CD14-positive monocyte (primary cell): ENCODE measurements at places on chromosomes 5 and 9. TPM values are rescaled to one million over a fixed set of nuclear protein-coding genes. Genes with fewer than 3 reads are reported as not detected.

- H3K4me1 ChIP-seq = peaks cover 44% of the 10 kb centered on the region
- no peak overlapping the region for H3K4me3 ChIP-seq
- H3K36me3 ChIP-seq = no peaks in the 10 kb centered on the region
- no peaks in the 10 kb centered on the region for H3K27me3 ChIP-seq
- no peak for DNase-seq
These were observed 150.4 kb downstream of the FSTL4 start for GRCh38 chr5:133461796-133462516.

DNA sequence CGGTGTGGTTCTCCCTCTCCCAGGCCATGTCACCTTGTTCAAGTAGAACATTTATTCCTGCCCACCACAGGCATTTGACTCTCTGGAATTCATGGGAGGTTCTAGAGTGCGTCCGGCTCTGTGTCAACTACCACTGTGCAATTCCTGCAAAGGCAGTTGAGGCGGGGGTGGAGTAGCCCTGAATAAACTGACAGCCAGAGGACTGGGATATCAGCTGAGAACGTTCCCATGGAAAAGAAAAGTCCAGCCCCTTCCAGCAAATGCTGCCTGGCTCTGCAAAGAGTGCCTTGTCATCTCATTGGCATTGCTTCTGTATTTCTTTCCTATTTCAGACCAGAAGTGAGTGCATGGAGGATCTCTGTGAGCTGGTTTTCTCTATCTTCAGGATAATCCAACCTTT lies 18.9 kb upstream of the MEGF9 start:
- no peak for DNase-seq
- no peak overlapping the region for H3K4me3 ChIP-seq
- H3K36me3 ChIP-seq = no peaks in the 10 kb centered on the region
- H3K4me1 ChIP-seq = peaks cover 100% of the 10 kb centered on the region

GRCh38 chr5:135705941-135706466 lies 127.2 kb upstream of the CXCL14 start:
- no peaks in the 10 kb centered on the region for H3K4me1 ChIP-seq
- no peak overlapping the region for H3K27ac ChIP-seq
- no peaks in the 10 kb centered on the region for H3K27me3 ChIP-seq
- no peaks in the 10 kb centered on the region for H3K36me3 ChIP-seq
- no peak overlapping the region for H3K4me3 ChIP-seq

DNA sequence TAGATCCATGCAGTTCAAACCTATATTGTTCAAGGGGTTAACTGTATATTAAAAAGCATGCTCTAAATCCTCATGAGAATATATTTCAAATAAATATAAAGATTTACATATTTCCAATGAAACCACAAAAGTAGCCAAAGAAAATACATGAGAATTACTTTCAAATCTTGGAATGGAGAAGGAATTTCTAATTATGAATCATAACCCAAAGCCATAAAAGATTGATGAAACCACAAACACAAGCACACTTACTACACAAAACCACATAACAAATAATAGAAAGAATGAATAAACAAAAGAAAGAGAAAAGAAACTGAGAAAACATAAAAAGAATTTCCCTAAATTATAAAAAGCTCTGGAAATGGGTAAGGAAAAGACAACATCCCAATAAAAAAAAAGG lies 16.0 kb downstream of the ERP44 start:
- H3K4me1 ChIP-seq = peaks cover 5% of the 10 kb centered on the region
- H3K27ac ChIP-seq = no peak overlapping the region
- no peak overlapping the region for H3K4me3 ChIP-seq
- H3K27me3 ChIP-seq = no peaks in the 10 kb centered on the region

- H3K36me3 ChIP-seq = no peaks in the 10 kb centered on the region
- no peaks in the 10 kb centered on the region for H3K27me3 ChIP-seq
- no peak overlapping the region for H3K27ac ChIP-seq
- H3K4me3 ChIP-seq = no peak overlapping the region
- no peaks in the 10 kb centered on the region for H3K4me1 ChIP-seq
These were observed 353.3 kb upstream of the CLINT1 start for GRCh38 chr5:158212237-158212636.

GRCh38 chr5:73201547-73202513 lies 28.8 kb downstream of the TMEM174 start:
- no peak overlapping the region for H3K27ac ChIP-seq
- H3K4me3 ChIP-seq = no peak overlapping the region
- no peaks in the 10 kb centered on the region for H3K36me3 ChIP-seq
- H3K4me1 ChIP-seq = no peaks in the 10 kb centered on the region
- H3K27me3 ChIP-seq = peaks cover 49% of the 10 kb centered on the region

DNA sequence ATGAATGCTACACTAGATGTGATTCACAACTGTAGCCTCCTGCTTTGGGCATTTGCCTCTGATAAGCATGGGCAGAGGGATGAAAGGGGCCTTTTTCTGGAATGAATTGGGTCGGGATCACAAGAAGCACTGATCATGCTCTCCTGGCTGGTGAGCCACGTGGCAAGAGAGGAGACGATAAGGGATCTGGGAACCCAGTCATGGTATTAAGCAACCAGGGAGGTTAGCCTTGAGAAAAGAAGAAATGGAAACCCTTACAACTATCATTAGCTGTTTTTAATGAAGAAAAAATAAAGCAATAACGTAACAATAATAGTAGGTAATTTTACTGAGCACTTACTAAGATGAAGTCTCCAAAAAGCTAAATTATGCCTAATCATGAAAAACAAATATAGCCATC lies 50.0 kb upstream of the RAI14 start:
- H3K4me1 ChIP-seq = no peaks in the 10 kb centered on the region
- H3K27ac ChIP-seq = no peak overlapping the region
- no peaks in the 10 kb centered on the region for H3K36me3 ChIP-seq
- DNase-seq = no peak

The ARL14EPL gene
- polyA plus RNA-seq = not detected
